ENCODE measurements at places on chromosomes 16 and 17.

DNA sequence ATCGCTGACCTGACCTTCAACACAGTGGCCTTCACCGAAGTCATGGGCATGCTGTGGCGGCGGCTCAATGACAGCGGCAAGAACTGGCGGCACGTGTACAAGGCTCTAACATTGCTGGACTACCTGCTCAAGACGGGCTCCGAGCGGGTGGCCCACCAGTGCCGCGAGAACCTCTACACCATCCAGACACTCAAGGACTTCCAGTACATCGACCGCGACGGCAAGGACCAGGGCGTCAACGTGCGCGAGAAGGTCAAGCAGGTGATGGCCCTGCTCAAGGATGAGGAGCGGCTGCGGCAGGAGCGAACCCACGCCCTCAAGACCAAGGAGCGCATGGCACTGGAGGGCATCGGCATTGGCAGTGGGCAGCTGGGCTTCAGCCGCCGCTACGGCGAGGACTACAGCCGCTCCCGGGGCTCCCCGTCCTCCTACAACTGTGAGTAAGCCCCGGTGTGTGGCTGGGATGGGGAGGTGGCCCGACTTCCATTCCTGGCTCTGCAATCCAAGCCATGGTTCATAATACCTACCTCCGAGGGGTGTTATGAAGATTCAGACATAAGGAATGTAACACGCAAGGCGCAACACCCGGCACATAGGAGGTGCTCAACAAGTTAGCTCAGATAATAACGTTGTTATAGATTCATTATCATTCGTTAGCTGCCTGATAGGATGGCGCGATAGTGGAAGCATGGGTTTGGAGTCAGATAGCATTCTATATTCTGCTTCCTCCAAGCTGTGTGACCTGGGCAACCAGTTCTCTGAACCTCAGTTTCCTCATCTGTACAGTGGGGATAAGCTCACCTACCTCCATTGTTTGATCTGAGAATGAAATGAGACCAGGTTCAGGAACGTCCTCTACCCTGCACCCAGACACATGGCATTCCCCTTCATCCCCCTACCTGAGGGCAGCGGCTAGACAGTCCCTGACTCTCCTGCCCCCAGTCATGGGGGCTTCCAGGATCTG lies 4.4 kb downstream of the EPN3 start:
- DNase-seq = no peak

GRCh38 chr16:13613165-13613564 lies 306.8 kb upstream of the ERCC4 start:
- no peak for DNase-seq

DNA sequence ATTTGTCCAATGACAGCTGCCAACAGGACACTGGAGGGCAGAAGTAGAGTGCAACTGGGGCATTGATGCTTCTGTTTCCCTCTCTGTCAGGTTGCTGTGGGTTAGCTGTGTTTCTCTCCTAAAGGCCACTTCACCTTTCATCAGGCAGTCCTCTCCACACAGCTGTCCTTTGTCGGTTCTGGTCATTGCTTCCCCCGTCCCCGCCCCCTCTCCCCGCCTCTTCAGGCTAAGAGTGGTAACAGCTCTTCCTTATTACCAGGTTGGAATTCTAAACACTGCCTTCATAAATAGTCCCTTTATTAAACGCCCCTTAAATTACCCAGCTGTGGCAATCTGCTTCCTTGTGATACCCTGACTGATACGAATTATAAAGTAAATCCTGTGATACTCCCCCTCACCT lies 31.8 kb upstream of the NSRP1 start:
- no peak for DNase-seq

DNA sequence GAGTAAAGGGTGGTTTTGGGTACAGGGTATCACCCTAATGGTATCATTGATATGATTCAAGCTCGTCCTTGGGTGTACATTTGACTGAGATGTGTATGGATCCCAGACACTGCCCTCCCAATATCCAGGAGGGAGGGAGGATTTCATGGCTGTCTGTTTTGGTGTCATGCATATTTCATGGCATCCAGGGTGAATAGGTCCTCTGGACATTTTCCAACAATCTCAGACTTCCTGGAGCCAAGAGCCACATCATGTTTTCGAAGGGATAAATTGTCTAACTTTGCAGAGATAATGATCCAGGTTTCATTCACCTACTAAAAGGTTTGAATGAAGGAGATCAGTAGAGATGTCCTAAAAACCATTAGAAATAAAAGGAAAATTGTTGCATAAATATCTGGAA lies 431.9 kb downstream of the SHISA9 start:
- DNase-seq = peak; percentile 48

GRCh38 chr17:43766413-43767052 lies 7.9 kb upstream of the SOST start:
- peak; percentile 49 for DNase-seq

GRCh38 chr17:78725448-78726021 lies 56.5 kb downstream of the CYTH1 start:
- DNase-seq = no peak

GRCh38 chr16:70463235-70463634 lies 8.8 kb downstream of the FCSK start:
- no peak for DNase-seq

GRCh38 chr16:50195276-50195675 lies 42.2 kb downstream of the TENT4B start:
- no peak for DNase-seq

DNA sequence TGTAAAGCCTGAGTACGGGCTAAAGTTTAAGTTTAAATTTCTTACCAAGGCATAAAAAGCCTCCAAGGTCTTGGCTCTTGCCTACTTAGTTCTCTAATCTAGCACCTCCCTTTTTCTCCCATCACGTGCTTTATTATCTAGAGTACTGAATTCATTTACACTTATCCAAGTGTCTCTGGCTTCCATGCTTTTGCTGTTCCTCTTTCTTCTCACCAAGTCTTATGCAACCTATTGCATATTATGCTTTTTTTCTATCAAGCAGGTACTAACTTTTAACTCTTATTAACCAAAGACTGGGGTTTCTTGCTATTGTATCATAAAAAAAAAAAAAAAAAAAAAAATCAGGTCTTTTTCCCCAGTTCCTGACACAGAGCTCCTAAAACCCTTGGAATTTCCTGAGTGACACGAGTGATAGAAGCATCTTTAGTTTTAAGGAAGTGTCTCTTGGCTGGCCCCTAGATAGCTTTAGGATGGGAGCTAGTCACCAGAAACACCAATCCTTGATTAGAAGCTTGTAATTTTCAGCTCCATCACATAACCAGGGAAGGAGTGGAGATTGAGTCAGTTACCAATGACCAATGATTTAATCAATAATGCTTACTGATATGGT lies 44.9 kb downstream of the SSH2 start:
- DNase-seq = no peak

GRCh38 chr16:361872-362701 lies 8.3 kb downstream of the MRPL28 start:
- DNase-seq = peak; percentile 78

DNA sequence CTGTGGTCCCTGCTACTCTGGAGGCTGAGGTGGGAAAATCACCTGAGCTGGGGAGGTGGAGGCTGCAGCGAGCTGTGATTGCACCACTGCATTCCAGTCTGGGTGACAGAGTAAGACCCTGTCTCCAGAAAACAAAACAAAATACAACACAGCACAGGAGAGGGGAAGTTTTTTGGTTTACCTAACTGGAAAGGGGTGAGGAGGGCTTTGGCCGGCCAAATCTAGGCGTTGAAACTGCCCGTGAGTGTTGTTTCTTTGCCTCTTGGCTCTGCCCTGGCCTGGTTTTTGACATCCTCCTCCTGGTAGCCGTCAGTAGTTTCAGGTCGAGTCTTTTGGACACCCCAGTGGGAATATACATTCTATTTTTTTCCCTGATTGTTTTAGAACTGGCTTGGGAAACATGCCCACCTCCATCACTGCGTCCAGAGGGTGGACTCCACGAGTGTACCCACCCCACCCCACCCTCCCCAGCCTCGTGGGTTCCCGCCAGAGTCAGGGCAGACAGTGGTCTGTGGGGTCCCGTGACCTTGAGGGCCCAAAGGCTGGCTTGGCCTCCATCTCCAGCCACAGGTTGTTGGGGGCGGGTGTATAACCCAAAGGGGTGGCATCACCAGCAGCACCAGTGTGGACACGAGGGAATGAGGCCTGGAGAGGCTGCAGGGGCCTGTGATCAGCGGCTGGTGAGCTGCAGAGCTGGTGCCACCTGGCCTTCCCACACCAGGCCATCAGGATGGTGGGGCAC lies 42.7 kb downstream of the NT5M start:
- DNase-seq = no peak

DNA sequence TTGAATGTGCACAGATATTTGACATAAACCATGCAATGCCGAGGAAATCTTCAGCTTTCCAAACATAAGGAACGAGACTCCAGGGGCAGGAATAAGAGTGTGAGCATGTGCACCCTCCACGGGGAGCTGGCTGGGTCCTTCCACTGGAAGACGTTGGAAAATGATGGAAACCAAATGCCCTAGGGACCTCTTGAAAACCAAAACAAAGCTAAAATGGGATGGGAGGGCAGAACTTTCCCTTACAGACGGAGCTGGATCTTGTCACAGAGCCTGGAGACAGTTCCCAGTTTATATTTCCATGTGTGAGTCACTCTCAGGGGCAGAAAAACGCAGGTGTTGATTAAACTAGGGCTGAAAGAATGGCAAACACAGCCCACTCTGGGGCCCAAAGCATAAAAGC lies 34.4 kb upstream of the DNAH17 start:
- no peak for DNase-seq

DNA sequence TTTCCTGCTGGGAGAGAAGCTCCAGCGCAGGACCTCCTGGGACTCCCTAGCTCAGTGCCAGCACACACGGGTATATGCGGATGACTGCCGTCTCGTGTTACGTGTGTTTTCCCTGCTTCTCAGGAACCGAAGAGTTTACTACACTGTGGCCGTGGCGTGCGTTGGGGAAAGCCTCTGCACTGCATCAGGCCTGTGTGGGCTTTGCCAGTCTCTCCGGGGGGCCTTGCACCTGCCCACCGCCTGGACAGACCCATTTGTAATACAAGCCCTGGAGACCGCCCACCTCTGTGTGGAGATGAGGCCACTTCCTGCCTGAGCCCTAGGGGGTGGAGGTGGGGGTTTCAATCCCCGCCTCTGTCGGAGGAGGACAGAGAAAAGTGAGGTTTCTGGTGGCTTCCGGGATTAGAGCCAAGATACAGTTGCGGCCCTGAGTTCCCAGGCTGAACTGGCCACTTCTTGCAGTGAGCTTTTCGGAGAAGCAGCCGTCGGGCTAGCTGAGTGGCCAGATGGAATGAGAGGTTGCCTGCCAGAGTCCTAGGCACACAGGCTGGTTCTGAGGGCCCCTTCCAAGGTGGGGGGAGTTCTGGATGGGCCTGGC lies 43.4 kb upstream of the GSE1 start:
- peak; percentile 93 for DNase-seq

DNA sequence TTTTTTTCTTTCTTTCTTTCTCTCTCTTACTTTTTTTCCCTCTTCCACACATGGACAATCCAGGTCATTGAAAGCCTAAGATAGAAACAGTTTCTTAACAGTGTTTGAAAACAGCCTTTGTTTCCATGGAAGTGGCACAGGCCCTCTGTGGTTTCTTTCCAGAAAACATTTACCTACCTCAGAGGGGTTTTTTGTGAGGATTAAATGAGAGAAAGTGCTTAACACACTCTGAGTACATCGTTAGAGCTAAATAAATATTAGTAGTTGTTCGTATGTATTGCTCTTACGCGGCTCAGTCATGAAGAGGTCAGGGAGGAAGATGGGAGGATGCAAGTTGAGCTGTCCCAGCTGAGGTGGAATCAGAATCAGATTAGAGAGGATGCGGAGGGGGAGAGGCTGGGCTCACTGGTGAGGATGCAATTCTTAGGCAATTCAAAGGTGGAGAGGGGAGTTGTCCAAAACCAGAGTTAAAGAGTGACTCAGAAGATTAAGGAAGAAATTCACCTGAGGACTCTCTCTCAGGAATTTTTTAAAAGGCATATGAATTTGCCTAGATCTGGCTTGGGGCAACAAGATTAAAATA lies 345.4 kb downstream of the PMP22 start:
- no peak for DNase-seq

- no peak for DNase-seq
Observed at GRCh38 chr17:55816532-55817396, 65.9 kb downstream of the PCTP start.

Data from NCI-H345 (cell line).